Aorta (tissue), 5 donors: ENCODE measurements at places on chromosomes 1 and 21. TPM values are rescaled to one million over a fixed set of nuclear protein-coding genes. Genes with fewer than 3 reads are reported as not detected.

DNA sequence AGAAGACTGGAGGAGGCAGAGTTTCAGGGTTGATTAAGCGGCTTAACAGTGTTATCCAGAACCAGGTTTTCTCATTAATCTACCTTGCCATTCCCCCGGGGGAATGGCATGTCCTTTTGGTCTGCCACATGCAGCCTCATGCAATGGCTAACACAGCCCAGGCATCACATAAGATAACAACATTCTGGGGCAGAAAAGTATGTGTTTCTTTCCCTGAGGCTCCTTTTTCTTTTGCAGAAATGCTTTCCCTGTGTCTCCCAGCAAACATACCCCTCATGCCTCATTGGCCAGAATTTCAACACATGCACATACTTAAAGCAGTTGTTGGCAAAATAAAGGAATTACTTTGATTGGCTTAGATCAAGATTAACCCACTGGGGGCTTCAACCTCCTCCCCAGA is 98.6 kb downstream of the OMA1 start:
- no peak for DNase-seq

DNA sequence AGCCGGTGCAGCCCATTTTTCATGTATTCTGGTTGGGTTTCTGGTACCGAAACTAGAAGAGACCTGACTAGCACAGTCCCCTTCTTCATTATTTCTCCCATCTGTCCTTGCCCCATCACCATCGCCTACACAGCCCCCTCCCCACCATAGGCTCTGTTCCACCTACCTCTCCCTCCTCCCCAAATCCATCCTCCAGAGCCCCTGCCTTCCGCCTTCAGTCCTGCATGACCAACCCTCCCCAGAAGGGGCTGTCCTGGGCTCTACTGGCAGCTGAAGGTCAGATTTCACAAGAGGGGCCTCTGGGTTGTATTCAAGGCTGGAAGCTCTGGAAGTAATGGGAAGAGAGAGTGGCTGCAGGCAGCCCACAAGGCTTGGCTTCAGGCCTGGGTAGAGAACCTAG is 55.2 kb downstream of the SDC3 start:
- DNase-seq, result no peak

GRCh38 chr1:217009376-217009775 is 286.1 kb upstream of the ESRRG start:
- no peak for DNase-seq

The IKBKE gene
- 5.9 TPM for total RNA-seq

GRCh38 chr1:23546897-23547584 is 12.3 kb downstream of the ID3 start:
- DNase-seq, result no peak

DNA sequence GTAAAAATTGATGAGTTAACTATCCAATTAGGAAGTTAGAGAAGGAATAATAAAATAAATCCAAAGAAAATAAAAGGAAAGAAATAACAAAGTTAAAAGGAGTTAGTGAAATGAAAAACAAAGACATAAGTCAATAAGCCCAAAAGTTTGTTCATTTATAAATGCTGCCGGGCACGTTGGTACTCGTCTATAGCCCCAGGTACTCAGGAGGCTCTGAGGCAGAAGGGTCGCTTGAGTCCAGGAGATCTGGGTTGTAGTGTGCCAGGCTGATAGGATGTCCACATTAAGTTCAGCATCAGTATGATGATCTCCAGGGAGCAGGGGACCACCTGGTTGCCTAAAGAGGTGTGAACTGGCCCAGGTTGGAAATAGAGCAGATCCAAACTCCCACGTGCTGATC is 35.5 kb upstream of the VANGL1 start:
- no peak for DNase-seq

DNA sequence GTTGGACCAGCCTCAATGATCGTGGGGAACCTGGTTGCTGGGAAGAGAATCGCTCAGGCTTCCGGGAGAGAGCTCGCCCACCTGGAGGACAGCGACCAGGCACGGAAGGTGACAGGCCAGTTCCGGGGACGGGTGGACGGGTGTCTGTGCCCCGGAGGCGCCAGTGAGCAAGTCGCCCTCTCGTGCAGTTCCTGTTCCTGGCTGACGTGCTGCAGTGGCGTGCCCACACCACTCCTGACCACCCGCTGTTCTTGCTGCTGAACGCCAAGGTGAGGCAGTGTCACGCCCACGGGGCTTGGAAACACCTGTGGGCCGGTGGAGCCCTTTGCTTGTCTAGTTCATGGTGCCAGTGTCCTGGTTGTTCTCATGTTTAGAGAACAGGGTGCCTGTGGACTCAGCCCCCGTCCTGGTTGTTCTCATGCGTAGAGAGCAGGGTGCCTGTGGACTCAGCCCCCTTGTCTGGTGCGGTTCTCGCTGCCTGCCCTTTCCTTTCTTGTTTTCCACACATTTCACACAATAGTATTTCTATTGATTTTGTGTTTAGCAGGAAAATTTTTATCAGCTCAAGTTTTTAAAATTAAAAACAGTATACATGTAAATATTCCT is 53.1 kb downstream of the S100B start:
- DNase-seq, result peak; percentile 76

DNA sequence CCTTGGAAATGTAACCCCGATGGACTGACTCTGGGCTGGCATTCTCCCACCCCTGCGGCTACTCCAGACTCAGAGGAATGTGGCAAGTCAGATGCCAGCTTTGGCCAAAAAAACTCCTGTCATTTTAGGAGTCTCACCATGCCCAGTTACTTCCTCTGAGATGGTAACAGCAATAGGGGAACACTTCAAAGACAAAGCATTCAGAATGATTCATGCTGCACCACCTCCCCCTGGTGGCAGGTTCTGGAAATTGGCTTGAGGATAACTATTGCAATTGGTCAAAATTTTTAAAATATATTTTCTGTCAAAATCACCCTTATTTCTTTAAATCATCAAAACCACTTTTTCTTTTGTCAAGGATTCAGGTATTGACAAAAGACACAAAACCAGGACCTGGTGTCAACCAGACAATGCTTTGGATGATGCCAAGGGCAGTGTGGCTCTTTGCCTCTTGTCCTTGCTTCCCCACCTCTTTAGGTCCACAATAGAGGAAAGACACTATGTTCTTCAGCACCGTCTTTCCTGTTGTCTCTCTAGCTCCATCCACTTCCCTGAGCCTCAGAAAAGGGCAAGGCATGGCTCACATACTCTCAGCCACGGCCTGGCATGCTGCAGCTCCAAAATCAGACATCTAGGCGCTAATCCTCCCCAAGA is 9.9 kb upstream of the CDCA8 start:
- peak; percentile 83 for DNase-seq

DNA sequence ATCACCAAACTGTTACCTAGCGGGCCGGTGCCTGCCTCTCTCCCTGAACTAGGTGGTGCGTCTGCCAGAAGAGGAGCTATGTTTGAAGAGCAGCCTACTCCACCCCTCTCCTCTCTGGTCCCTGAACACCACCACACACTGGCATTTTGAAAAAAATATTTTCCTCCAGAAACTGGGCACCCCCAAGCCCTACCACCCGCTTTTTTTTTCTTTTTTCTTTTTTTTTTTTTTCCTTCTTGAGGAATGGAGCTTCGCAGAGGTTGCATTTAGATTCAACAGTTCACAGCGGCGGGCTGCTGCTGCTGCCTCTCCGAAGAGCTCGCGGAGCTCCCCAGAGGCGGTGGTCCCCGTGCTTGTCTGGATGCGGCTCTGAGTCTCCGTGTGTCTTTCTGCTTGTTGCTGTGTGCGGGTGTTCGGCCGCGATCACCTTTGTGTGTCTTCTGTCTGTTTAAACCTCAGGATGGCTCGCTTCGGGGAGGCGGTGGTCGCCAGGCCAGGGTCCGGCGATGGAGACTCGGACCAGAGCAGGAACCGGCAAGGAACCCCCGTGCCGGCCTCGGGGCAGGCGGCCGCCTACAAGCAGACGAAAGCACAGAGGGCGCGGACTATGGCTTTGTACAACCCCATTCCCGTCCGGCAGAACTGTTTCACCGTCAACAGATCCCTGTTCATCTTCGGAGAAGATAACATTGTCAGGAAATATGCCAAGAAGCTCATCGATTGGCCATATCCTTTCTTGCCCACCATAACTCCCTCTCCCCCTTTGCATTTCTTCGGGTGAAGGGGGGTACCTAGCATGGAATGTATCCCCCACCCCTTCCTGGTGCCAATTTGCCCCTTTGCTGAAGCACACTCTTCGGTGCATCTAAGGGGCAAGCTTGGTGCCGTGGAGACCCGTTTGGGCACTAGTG is at the start of gene CACNA1E:
Gene CACNA1E (plus strand): TSS at position 233 of the 911 bp plus-strand sequence. CDS start 228 bp downstream, at position 461.
- no peak for DNase-seq

GRCh38 chr1:119139403-119139802 is 1.1 kb downstream of the WARS2 start:
- no peak for DNase-seq

DNA sequence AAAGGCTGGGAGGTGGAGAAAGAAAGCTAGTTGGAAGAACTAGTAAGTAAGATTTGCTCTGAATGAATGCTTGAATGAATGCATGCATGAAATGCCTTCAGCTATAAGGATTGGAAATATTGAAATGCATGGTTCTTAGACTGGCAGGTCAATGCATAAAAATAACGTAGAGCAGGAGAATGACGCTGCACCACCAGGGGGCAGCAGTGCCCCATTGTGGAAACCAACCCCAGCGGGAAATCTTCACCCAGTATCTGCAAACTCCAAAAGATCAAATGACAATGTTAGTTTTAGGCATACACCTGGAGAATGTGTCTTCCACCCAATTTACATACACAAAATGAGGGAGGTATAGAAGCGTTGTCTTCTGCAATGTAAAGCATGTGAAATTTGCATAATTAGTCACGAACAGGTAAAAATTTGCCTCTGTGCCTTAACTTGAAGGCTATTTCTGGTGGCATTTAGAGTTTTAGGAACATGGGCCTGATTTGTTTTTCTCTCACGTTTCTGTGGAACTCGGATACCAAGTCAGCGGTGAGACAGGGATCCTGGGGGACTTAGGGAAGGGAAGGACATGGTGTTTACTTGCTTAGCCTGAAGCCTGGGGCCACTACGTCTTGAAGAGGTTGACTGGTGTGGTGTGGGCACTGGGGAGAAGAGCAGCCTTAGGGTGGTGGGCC is 78.6 kb downstream of the HHAT start:
- peak; percentile 89 for DNase-seq

The HIVEP3 gene
- 6.3 TPM for total RNA-seq

- no peak for DNase-seq
These were observed 777 bp downstream of the NUDT17 start for GRCh38 chr1:145846201-145846612.

DNA sequence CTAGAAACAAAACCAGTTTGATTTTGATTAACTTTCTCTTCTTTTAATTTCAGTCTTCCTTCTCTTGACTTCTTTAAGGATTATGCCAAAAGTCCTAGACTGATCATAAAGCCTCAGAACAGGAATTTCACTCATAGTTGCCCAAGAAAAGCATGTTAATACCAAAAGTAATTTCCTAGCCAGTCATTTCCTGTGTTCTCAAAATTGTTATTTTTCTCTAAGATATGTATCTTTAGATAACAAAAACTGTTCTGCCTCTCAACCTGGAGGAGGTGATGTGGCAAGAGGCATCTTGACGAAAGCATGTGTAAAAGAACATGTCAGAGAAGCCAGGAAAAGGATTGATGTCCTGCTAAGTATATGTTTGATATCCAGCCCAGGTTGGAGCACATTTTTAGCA is 78.0 kb upstream of the IPO9 start:
- no peak for DNase-seq

DNA sequence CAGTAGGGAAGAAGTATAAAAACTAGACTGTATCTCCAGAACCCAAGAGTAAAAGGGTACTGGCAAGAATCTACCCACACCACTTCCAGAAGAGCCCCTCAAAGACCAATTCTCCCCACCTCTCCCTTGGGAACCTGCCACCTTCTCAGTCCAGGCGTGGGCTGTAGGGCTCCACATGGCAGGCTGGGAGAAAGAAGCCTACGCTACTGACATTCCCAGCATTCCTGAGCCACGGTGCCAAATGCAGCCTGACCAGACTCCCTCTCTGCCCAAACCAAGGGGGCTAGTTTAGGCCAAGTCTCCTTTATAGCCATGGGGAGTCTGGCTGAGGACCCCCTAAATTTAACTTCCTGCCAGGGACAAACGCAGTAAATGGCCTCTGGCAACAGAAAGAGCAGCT is 2.0 kb downstream of the UBE2Q1 start:
- DNase-seq, result no peak

The U2AF1 gene
- 6.0 TPM for total RNA-seq
